ENCODE measurements at places on chromosomes 1 and 21. TPM values are rescaled to one million over a fixed set of nuclear protein-coding genes. Genes with fewer than 3 reads are reported as not detected.

Gene NBPF19
- 57.6 TPM for total RNA-seq

Gene CD58
- total RNA-seq = 53.7 TPM

Gene KIF26B
- total RNA-seq = 0.31 TPM

Gene UMODL1
- total RNA-seq = under 0.01 TPM

Gene SYT2
- under 0.01 TPM for total RNA-seq

Gene RUNX3
- 76.4 TPM for total RNA-seq

Gene LCE2C
- not detected for total RNA-seq

Gene TMEM82
- total RNA-seq = not detected

Gene LCE1A
- not detected for total RNA-seq

Gene DNAH14
- 2.7 TPM for total RNA-seq

Gene KLHDC7A
- not detected for total RNA-seq

Gene FMO4
- 1.6 TPM for total RNA-seq

Gene RIPK4
- 0.31 TPM for total RNA-seq

Gene SGIP1
- 0.10 TPM for total RNA-seq

Gene RCAN3
- total RNA-seq = 122 TPM

Gene LRRC7
- 1.7 TPM for total RNA-seq
